ENCODE measurements at places on chromosomes 1 and 21. TPM values are rescaled to one million over a fixed set of nuclear protein-coding genes. Genes with fewer than 3 reads are reported as not detected.

BRDT gene
- polyA plus RNA-seq, result not detected

LCE3E gene
- polyA plus RNA-seq, result not detected

- no peak for DNase-seq
Measured at GRCh38 chr21:33080376-33080775, 10.4 kb downstream of the OLIG1 start.

GRCh38 chr1:75838079-75838478, 41.4 kb downstream of the MSH4 start:
- DNase-seq, result no peak

DNA sequence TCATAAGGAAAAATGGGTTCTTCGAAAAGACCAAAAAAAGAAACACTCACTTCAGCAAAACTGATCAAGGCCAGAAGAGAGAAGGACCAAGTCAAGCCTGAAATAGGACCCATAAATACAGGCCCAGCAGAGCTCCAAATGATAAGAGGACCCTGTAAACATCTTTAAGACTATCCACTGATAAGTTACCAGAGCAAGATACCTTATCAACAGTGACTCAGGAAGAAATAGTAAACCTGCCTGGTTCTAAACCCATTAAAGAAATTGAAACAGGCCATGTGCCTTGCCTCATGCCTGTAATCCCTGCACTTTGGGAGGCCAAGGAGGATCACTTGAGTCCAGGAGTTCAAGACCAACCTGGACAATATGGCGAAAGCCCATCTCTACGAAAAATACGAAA, 81.8 kb upstream of the ERRFI1 start:
- no peak for DNase-seq

GRCh38 chr1:41980827-41981653, 62.3 kb upstream of the HIVEP3 start:
- no peak for DNase-seq

DNA sequence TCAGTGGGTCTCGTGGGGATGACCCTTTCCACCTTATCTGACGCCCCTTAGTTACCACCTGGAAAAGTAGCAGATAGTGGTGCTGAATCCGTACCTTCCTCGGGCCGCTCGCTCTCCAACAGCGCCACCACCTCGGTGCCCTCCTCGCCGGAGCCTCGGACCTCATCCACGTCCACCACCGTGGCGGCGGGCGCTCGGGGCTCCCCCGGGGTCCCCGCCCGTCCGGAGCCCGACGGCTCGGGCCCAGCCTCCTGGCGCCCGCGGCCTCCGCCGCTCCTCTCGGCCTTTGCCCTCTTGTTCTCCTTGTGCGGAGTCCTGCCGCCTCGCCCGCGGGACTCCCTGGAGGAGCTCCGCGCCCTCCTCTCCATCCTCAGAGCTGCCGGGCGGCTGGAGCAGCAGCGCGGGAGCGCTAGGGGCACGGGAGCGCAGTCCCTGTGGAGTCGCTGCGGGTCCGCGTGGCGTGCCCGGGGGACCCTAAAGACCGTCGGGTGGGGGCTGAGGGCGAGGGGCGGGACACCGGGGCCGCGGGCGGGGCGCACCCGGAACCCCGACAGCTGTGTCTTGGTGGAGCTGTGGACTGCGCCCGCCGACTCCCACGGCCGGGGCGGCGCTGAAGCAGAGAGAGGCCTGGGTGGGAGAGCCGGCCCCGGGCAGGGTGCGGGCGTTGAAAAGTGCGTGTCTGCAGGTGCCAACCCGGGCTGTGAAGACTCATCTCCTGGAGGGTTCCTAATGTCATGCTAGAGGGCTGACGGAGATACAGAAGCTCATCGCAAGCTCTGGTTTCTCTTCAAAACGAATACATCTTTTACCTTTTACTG, at the start of gene NPHS2:
Gene NPHS2, minus strand, starts transcription at position 452 of the 818 bp plus-strand sequence. Its CDS starts 84 bp downstream, at position 368.
- no peak for DNase-seq

DNA sequence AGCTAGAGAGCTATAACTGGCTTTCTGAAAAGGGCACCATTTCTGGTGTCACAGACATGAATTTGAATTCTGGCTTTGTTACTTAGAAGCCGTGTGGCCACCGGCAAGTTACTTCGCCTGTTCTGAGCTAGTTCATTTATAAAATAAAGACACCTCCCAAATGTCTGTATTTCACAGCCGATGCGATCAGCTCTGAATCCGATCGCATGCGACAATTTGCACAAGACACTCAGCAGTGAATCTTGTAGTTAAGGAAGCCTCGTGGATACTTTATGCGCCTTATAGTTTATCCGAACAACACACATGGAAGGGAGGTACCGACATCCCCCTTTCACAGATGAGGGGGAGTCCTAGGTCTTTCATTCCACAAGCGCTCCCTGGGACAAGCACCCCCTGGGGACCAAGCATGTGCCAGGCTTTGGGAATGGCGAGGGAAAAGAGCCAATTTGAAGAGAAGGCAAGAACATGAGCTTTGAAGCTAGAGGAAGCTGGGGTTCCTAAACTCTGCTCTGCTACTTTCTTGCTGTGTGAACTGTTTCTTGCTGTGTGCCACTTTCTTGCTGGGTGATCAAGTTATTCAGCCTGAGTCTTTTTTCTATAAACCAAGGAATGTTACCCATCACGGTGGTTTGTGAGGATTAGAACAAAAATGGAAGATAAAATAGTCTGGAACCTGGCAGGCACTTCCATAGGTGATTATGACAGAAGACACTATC, 3.9 kb downstream of the ID3 start:
- DNase-seq, result no peak

DNA sequence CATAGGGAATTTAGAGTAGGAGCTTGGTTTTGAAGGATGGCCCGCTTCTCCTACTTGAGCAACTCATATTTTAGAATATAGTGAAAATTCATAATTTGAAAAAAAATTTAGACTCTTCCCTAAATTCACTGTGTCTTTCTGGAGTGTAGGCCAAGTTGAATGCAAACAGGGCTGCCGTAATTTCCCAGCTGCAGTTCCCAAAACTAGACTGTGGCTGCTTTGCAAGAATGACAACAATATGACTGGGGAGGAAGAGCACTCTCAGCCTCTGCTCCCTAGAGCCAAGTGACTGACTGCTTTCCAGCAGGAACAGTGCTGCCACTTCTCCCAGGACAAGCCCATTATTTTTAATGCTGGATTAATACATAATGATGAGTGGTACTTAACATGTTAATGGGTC, 209.0 kb downstream of the RHOU start:
- DNase-seq, result no peak

NEGR1 gene
- polyA plus RNA-seq, result 4.8 TPM

CLCA2 gene
- polyA plus RNA-seq, result not detected

GRCh38 chr1:168732736-168733135, 3.7 kb upstream of the DPT start:
- no peak for DNase-seq

SLC6A17 gene
- polyA plus RNA-seq, result 0.94 TPM

RIPK4 gene
- polyA plus RNA-seq, result 19.9 TPM
